ENCODE measurements at places on chromosomes 13 and 19.

GRCh38 chr19:43782689-43783231 is 2.0 kb upstream of the KCNN4 start:
- no peak for DNase-seq

GRCh38 chr19:40433391-40434216 is 7.8 kb upstream of the SERTAD1 start:
- peak; percentile 36 for DNase-seq

DNA sequence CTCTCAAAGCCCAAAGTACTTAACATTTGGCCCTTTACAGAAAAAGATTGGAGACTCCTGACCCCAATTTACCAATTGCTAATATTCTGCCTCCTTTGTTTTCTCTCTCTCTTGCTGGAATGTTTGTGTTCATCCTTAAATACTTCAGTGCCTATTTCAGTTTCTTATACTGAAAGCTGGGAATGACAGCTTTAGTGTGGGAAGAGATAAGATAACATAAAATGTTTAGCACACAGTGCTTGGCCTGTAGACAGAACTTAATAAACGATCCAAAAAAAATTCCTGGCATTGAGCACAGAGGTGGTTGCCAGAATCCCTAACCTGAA is 3.0 kb upstream of the PLEKHF1 start:
- DNase-seq, result no peak

DNA sequence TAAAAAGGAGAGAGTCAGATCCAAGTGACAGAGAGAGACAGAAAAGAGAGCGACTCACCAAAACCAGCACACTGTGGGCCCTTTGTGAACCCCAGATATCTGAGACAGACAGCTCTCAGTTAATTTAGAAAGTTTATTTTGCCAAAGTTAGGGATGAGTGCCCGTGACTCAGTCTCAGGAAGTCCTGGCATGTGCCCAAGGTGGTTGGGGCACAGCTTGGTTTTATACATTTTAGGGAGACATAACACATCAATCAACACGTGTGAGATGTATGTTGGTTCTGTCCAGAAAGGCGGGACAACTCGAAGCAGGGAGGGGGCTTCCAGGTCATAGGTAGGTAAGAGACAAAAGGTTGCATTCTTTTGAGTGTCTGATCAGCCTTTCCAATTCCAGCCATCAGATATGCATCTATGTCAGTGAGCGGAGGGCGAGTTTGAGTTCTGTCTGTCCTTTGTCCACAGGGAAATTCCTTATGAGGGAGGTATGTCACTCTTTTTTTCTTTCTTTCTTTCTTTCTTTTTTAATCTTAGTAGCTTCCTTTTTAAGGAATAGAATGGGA is 37.2 kb upstream of the ATP11A start:
- no peak for DNase-seq

GRCh38 chr13:75803164-75803611 is 167.1 kb downstream of the LMO7 start:
- DNase-seq, result peak; percentile 18

GRCh38 chr19:58578012-58578925 is 5.1 kb upstream of the MZF1 start:
- DNase-seq, result no peak

DNA sequence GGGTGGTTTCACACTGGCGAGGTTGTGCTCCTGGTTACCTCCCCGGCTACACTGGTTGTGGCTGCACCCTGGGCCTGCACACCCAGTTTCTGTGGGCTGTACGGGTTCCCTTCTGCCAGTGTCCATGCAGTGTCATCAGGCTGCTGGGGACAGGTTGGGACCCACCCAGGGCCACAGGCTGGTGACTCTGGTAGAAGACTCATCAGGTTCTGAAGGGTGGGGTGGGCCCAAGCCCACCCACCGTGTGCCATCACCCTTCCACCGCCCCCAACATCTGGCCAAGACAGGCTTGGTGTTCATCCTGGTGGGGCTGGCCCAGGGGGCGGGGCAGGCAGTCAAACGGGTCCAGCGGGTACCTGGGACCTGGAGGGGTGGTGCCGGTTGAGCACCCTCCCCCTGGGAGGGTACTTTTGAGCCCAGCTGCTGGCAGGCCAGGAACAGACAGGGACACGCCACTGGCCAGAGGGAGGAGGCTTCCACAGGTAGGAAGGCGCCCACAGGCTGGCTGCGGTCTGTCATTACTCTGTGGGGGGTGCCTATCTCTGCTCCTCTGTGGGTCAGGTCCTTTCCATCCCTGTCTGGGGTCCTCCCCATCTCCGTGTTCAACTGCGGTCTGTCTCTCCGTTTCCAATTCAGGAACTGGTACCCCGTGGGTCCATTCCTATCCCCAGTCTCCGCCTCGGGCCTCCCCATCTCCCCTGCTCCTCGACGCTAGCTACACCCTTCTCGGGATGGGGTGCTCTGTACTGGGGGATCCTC is at the start of gene RNF225:
Gene RNF225 (plus strand): TSS at position 437 of the 759 bp plus-strand sequence. CDS start 434 bp downstream, outside the sequence.
- no peak for DNase-seq

DNA sequence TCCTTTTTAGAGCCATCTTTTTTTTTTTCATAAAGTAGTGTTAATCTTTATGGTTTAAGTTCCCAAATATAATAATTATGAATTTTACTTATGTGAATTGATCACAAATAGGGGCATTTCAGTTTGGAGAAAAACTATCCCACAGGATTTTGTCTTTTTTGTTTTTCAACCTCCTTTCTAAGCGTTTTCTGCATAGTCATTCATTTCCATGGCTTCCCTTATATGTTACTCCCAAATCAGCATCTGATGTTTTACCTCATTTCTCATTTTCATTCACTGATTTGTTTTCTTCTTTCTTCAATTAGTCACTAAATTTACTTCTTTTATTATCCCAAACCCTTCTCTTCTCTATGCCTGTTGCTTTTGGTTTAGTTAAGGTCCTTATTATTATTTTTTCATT is 24.7 kb downstream of the PDS5B start:
- DNase-seq, result no peak

DNA sequence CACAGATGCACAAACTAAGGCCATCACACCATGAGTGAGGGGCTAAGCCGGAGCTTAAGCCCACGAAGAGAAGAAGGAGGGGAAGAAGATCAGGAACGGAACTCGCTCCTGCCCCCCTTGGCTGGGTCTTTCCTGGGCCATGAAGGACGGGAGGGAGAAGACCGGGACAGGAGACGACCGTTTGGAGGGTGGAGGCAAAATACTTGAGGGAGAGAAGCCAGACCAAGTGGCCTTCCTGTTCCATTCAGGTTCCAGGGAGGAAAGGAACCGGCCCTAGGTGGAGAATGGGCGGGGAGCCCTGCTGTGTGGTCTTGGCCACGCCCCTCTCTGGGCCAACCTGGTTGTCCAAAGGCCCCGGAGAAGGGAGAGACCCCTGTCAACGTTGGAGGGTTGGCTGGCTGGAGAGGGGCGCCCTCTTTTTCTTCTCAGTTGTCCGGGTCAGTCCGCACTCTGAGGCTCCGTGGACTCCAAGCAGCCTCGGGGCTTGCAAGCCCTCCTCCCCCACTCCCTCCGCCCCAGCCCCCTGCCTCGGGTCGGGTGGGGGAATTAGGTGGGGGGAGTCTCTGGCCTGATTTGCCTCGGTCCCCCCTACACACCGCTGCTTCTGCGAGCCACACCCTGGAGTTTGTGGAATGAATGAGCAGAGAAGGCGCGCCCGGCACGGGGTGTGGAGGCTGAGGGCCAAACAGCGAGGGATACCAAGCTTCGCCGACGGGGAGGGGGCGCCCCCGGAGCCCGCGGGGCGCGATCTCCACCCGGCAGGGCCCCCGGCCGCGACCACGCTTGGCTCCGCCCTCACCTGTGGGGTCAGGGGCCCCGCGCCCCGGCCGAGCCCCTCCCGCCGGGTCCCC is 757 bp downstream of the FBN3 start:
- no peak for DNase-seq

All from T-helper 1 cell (primary cell).